ENCODE measurements at places on chromosomes 7 and 10.

DNA sequence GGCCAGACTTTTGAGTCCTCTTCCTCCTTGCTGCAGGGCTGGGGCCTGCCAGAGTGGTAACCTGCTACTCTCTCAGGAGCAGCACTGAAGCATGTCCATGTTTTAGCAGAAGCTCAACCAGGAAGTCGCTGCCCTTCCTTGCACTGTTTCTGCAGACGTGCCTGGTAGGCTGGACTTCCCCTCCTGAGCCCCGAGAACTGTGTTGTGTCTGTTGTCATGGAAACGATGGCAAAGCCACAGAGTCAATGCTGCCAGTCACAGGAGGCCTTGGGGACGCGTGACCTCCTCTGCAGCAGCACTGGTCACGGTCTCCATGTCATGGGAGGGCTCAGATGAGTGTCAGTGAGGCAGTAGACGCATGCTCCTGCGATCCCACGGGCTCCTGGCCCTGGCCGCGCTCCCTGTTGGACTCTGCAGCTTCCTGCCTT lies 145.5 kb downstream of the FANK1 start:
- DNase-seq: peak; percentile 92

GRCh38 chr10:69745698-69746097 lies 56.0 kb upstream of the COL13A1 start:
- DNase-seq: no peak

DNA sequence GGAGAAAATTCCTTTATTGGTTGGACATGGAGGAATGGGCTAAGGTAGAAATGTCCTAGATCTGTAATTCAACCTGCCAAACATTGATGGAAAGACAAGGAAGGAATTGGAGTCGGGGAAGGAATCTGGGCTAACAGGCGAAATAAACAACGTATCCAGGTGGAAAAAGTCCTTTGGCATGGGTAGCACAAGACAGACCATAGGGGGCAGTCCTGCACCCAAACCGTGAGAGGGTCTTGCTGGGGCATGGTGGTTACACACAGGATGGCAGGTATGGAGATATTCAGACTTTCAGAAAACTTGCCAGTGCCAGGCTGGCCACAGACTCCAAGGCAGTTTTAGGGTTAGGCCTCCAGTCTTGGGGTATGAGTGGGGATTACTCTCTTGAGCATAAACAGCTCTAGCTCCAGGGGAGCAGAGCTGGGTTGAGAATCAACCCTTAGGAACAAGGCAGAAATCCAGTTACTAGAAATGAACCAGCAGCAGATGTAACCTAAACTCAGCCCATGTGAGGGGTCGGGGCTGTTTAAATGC lies 188.6 kb upstream of the GDF10 start:
- no peak for DNase-seq

GRCh38 chr10:113657544-113657943 lies 6.3 kb downstream of the NRAP start:
- no peak for DNase-seq

- DNase-seq: no peak
Observed at GRCh38 chr10:46325021-46325420, 38.2 kb downstream of the ANTXRL start.

- no peak for DNase-seq
Observed at GRCh38 chr10:6601246-6601805, 21.2 kb upstream of the PRKCQ start.

DNA sequence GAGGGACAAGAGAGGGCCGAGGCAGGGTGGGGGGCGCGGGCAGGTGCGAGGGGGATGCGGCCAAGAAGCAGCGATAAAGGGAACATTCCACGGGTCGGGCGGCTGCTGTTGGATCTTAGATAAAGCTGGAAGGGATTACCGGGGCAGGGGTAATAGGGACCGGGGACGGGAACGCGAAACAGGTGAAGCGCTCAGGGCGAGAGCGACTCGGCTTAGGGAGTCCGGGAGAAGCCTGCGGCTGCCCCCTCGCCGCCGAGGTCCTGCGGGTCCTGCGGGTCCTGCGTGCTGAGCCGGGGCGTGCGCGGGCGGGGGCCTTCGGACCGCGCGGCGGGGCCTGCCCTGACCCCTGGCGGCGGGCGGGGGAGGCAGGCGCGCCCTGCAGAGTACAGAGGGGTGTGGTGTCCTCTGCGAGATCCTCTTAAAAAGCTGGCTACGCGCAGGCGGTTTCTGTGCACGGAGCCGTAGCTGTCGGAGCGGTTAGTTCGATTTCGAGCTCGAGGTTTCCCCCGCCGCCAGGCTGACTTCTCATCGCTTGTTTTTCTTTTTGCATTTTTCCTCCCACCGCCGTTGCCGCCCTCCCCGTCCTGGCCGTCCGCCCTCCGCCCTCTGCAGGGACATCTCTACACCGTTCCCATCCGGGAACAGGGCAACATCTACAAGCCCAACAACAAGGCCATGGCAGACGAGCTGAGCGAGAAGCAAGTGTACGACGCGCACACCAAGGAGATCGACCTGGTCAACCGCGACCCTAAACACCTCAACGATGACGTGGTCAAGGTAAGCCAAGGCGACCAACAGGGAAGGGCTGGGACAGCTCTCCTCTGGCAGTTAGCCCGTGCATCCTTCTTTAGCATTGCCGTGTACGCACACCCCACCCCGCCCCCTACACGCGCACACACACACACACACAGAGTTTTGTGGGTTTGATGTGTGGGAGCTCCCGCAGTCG lies 1.4 kb downstream of the CAV1 start:
- DNase-seq: peak; percentile 91

DNA sequence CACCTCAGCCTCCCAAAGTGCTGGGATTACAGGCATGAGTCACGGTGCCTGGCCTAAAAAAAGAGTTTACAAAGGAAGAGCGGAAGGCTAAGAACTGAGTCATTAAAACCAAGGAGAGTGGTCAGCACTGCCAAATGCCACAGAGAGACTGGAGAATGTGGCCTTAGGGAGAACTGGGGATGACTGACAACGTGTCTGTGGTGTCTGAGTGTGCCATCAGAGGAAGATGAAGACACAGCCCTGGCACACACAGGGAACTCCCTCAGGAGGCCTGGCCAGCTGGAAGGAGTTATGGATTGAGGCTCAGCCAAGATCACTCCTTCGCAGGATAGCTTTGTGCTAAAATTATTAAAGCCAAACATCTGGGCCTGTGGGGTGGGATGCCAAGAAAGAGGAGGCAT lies 3.9 kb upstream of the INA start:
- DNase-seq: no peak

GRCh38 chr10:33196710-33197491 lies 137.6 kb downstream of the NRP1 start:
- no peak for DNase-seq

DNA sequence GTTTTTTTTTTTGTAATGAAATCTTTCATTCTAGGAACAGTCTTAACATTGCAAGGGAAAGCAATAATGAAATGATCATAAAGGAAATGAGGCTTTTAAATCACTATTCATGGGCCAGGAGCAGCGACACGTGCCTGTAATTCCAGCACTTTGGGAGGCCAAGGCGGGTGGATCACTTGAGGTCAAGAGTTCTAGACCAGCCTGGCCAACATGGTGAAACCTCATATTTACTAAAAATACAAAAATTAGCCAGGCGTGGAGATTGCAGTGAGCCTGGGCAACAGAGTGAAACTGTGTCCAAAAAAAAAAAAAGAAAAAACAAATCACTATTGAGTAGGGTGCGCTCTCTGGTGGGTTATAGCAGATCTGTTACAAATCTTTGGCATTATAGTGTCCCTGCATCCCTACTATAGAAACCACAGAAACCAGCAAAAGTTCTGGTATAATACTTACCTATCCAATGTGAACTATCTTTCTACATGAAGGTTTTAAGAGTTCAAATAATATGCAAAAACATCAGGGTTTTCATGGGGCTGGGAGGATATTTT lies 72.1 kb downstream of the GLI3 start:
- no peak for DNase-seq

DNA sequence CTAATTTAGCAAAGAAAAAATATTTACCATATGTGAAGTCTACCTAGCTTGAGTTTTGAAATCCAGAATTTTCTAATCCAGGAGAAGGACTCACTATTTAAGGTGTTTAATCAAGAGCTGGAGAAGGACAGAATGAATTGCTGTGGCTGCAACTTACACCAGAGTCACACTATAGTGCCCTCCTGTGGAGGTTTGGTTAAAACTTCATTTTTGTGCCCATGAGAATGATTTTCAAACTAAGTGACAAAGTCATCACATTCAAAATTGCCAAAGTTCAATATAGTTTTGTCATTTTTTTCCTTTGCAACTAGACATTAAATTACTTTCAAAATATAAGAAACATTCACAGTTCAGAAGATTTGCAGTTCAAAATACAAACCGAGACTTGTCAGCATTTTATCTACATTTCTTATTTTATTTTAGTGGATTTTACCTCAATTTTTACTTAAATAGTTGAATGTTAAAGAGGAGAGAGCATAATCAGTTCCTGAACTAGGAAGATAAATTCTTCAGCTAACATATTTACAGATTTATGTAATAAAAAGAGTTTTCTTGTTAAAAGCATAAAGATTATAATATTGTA lies 70.7 kb downstream of the CABCOCO1 start:
- DNase-seq: peak; percentile 6

- no peak for DNase-seq
Observed at GRCh38 chr7:148909568-148909967, 25.5 kb upstream of the EZH2 start.

GRCh38 chr7:47946581-47947354 lies 1.5 kb downstream of the PKD1L1 start:
- DNase-seq: no peak

DNA sequence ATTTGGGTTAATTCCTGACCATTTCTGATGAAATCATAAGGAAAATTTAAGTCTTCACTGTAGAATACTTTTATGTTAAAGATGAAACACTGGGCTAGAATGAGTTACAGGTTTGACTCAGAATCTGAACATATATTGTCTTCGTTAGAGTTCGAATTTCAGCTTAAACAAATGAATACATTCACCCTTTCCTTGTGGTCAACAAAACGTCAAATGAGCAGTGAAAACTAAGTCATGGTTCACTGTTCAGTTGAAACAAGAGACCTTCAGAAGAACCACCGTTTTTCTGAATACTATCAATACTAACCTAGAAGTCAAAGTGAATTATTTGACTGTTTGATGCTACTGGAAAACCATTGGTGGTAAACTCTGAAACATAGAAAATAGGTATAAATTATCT lies 235.2 kb upstream of the ZWINT start:
- DNase-seq: no peak

DNA sequence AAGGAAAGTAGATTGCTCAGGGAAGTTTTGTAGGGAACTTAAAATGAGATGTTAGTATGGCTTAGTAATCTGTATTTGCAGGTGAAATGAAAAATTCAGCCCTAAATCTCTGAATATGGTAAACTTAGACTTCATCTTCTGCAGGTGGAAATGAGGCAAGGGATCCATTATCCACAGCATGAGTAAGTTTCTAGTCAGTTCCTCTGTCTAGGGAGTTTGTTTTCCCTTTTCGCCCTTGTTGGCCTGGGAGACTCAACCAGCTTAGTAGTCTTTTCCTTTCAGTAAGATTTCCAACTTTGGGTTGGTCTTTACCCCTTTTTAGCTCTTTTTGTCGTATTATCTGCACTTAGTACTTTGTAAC lies 65.6 kb downstream of the ZEB1 start:
- no peak for DNase-seq

- peak; percentile 37 for DNase-seq
Observed at GRCh38 chr10:21724687-21725367, 190.8 kb downstream of the MLLT10 start.

GRCh38 chr10:389261-389790 lies 254.1 kb downstream of the ZMYND11 start:
- DNase-seq: no peak

GRCh38 chr10:32349199-32349585 lies 2.2 kb upstream of the EPC1 start:
- DNase-seq: no peak

GRCh38 chr7:3981281-3981680 lies 680.2 kb downstream of the SDK1 start:
- no peak for DNase-seq

- no peak for DNase-seq
Observed at GRCh38 chr7:81503336-81503735, 266.5 kb downstream of the HGF start.

GRCh38 chr10:79995979-79996634 lies 47.2 kb upstream of the SFTPD start:
- DNase-seq: no peak

GRCh38 chr7:47938574-47939165 lies 9.6 kb downstream of the PKD1L1 start:
- no peak for DNase-seq

- no peak for DNase-seq
Observed at GRCh38 chr7:147013825-147014224, 897.2 kb downstream of the CNTNAP2 start.

- DNase-seq: no peak
Observed at GRCh38 chr7:84294847-84295455, 100.4 kb upstream of the SEMA3A start.

GRCh38 chr7:43906331-43907010 lies at the start of gene URGCP:
TSS of gene URGCP (minus strand) at chr7:43906596. CDS start at chr7:43906575, 21 bp downstream.
- DNase-seq: peak; percentile 83

DNA sequence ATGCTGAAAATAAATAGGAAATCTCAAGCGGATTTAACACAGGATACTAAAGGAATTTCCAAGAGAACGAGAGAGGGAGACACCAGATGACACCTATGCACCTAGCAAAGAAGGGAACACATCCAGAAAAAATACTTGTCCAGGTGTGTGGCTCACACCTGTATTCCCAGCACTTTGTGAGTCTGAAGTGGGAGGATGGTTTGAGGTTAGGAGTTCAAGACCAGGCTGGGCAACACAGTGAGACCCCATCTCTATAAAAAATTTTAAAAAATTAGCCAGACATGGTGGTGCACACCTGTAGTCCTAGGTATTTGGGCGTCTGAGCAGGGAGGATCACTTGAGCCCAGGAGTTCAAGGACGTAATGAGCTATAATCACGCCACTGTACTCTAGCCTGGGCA lies 11.2 kb upstream of the CAPZA2 start:
- DNase-seq: no peak

GRCh38 chr10:132748545-132749370 lies 37.2 kb downstream of the NKX6-2 start:
- no peak for DNase-seq

DNA sequence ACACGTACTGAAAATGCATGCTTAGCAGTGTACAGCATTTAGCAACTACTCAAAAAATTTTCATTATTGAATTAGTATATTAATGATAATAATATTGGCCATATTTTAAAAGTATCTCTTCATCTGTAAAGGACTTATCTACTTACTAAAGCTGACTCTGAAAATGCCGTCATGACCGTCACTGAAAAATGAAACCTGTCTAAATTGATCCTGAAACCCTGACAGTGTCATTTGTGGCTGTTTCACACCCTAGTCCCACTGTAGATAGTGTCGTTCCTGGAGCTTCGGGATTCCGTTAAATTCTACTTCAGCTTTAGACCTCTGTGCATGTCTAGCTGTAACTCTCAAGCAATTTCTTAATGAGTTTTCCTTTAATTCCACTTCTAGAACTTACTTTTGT lies 35.8 kb upstream of the EZH2 start:
- DNase-seq: no peak

- DNase-seq: no peak
Observed at GRCh38 chr7:48938539-48939295, 14.4 kb downstream of the CDC14C start.

GRCh38 chr7:16066805-16067459 lies 354.4 kb downstream of the CRPPA start:
- DNase-seq: no peak
